ENCODE measurements at places on chromosomes 2 and 18.

DNA sequence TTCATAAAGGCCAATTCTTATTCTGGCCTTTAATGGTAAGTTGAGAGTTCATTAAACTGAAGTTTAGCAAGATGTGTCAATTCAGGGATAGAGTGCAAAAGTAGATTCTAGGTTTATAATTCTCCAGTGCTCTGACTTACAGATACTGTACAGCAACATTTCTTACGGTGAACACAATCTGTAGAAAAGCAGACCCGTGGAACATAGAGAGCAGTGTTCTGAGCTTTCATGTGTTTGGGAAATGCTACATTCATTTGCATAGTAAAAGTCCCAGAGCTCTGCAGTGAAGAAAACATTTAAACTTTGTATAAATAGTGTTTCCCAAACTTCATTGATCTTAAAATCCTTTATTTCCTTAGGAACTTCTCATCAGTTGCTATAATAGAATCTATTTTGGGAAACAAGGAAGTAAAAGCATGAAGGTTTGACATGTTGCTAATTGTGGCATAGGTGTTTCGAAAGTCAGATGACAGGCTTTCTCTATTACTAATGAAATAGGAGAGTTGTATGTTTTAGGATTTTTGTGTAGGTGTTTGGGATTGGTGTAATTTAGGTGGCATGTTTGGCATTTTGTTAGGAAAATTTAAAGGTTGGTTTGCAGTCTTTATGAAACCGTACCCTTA lies 138.2 kb downstream of the ASXL3 start:
- no peak for DNase-seq

- peak; percentile 28 for DNase-seq
Observed at GRCh38 chr18:13218368-13218991, at the start of gene LDLRAD4. TSS of gene LDLRAD4 (plus strand) at chr18:13218760.

DNA sequence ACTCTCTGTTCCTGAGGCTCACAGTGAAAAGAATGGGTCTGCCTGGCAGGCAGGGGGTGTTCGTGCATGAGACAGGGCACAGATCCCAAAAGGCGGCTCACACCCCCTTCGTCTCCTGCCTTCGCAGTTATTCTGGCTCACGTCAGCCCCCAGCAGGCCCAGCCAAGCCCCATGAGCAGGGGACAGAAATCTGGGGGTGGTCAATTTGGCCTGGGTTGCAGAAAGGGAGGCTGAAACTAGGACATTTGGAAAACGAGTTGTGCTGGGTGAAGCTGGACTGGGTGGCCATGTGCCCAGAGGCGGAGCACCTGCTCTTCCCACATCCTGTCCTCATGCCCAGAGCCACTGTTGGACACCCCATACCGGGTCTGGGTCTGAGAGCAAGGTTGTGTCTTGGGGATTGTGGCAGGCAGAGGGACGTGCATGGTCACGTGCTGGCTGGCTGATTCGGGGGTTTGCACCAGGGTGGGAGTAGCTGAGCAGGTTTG lies 99.0 kb upstream of the MCFD2 start:
- no peak for DNase-seq

DNA sequence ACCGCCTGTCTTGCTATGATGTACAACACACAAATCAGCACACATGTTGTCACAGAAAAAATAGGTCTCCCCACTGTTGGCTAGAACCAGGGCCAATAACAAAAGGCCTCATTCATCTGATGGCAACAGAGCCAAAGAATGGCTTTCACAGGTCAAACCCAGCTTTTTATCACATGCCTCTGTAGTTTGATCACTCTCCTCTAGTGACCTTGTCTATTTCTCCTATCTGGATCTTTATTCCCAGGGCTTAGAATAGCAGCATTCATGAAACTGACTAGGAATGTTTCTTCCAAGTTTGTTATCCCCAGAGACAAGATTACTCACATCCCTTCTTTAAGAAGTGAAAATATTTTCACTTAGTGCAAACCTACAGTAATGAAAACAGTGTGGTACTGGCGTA lies 285.8 kb upstream of the GYPC start:
- no peak for DNase-seq

DNA sequence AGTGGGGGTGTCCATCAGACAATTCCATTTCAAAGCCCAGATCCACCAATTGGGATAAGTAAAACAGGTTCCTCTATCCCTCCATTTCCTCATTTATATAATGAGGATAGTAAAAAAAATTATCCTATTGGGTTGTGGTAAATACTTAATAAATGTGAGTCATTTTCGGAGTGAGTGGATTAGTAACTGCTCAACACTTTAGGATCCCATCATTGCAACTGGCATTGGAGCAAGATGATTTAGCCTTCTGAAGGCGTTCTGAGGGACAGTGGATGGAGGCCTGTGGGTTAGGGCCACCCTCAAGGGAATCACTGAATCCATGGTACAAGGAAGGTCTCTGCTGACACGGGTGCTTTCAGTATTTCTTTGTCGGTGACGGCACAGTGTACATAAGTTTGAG lies 108.6 kb upstream of the FZD7 start:
- DNase-seq: no peak
